ENCODE measurements at places on chromosomes 6 and 20.

- no peak for DNase-seq
Measured at GRCh38 chr6:38262609-38263008, 377.1 kb downstream of the BTBD9 start.

GRCh38 chr6:5674141-5674540, 332.6 kb downstream of the NRN1 start:
- no peak for DNase-seq

- DNase-seq, result no peak
Measured at GRCh38 chr6:35751594-35751993, 14.8 kb downstream of the ARMC12 start.

- no peak for DNase-seq
Measured at GRCh38 chr6:11392778-11393507, 144.6 kb upstream of the TMEM170B start.

DNA sequence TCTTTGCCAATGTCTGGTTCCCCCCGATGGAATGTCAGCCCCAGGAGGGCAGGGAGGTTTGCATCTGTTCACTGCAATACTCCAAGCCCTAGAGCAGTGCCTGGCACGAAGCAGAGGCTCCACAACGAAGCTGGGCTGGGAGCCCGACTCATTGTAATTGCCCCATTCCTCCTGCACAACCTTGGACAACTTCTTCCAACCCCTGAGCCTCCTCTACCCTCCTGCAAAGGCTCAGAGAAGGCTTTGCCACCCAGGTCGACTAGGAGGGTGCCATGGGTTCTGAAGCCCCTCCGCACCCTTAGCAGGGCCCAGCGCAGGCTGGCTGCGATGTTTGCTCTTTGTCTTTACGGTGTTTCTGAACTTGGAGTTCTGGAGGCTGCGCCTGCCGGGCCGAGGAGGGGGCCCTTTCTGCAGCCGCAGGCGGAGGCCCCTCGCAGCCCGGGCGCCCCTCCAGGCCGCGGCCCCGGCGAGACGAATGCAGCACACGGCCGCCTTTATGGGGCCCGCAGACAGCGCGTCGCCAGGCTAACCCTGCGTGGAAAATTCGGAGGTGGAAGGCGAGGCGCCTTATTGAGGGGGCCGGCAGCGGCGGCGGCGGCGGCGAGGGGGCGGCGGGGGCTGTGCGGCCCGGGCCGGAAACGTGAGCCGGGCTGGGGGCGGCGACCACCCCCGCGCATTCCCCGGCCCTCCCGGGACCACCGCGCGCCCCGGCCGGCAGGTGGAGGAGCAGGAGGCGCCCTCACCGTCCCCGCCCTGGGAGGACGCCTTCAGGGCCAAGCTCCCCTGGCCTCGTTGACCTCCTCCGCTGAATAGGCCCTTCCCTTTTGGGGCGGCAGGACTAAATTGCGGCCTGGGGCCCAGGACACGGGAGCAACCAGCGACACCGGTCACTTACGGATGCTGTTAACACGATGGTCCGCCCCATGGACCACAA, 27.0 kb downstream of the SNAI1 start:
- DNase-seq, result no peak

DNA sequence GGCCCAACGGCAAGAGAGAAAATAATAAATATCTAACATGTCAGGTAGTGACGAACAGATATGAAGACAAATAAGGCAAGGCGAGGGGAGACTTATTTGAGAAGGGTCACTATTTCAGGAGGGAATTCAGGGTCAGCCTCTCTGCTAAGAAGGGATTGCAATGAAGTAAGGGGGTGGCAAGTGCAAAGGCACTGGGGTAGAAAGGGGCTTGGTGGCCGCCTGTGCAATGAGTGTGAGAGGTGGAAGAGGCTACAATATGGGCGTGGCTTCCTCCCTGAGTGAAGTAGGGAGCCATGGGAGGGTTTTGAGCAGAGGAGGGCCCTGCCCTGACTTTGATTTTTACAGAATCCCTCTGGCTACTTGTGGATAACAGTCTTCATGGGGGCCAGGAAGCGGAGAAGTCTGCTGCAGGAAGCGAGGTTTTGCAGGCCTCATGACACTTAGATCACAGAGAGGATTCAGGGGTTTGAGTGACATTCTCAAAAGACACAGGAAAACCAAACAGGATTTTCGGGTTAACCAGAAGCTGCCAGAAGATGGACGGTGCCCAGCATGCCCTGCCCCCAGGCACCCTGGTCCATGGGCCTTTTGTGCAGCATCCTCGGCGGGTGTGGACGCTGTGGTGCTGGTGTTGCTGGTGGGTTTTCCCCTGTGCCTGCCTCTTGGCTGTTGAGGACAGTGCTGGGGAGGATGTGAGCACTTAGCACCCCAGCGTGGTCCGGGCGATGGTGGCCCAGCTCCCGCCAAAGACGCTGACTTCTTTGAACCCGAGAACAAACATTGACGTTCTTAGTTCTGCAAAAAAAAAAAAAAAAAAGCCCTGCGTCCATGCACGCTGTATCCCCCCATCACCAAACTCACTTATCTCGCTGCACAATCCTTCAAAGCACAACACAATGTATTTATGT, 124.2 kb upstream of the PTPN1 start:
- DNase-seq, result no peak

DNA sequence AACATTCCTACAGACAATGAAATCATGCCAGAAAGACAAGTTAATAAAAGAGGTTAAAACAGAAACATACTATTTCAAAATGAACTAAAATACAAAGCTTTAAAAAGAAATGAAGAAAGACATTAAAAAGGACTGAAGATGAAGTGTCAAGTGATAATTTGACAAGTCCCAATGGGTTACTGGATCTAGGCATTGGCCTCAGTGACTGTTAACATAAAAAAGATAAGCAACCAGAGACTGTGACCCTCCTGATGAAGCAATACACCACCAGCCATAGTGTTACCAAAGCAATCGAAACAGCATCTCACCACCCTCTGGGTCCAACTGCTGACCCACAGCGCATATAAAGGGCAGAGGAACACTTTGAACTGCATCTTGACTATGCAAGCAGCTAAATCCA, 130.3 kb downstream of the FIG4 start:
- DNase-seq, result no peak

DNA sequence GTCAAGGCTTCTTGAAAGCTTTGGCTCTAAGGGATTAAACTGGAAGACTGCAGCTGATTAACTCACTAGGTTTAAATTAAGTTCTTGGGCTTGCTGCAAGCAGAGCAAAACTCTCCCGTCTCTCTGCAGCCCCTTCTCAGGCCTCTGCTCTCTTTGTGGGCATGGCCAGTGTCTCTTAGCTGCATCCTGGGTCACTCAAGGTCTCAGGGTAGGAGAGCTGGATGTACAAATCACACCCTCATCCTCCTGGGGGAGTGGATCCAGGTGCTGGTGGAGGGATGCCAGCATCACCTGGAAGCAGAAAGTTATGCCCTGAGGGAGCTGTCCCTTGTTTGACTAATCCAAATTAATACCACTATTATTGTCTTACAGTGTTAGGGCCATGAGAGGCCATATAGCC, 35.8 kb downstream of the GCM1 start:
- no peak for DNase-seq

DNA sequence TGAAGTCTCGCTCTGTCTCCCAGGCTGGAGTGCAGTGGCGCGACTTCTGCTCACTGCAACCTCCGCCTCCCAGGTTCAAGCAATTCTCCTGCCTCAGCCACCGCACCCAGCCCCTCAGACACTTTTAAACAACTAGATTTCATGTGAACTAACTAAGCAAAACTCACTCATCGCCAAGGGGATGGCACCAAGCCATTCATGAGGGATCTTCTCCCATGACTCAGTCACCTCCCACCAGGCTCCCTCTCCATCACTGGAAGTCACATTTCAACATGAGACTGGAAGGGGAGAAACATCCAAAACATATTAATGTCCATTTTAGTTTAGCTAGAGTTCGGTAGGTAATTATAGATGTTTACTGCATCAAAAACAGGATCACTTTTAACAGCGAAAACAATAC, 95.9 kb upstream of the PRL start:
- DNase-seq, result no peak

DNA sequence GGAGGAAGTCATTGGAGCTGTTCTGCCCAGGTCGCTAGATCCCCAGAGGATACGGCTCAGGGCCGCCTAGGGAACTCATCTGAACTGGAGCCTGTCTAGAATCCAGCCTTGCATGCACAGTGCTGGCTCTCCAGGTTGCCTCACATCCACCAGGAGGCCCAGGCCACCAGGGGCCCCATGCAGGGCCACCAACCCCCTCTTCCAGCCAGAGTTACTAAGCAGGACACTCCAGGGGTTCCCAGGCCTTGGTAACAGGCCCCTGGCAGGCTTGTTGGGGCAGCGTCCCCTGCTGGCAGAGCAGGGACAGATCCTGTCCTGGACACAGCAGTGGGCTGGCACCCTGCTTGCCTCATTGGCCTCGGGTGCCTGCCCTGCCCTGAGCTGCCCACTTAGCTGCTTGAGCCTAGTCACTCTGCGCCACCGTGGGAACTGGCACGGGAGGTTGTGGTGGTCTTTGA, 35.3 kb downstream of the EFCAB8 start:
- DNase-seq, result no peak

DNA sequence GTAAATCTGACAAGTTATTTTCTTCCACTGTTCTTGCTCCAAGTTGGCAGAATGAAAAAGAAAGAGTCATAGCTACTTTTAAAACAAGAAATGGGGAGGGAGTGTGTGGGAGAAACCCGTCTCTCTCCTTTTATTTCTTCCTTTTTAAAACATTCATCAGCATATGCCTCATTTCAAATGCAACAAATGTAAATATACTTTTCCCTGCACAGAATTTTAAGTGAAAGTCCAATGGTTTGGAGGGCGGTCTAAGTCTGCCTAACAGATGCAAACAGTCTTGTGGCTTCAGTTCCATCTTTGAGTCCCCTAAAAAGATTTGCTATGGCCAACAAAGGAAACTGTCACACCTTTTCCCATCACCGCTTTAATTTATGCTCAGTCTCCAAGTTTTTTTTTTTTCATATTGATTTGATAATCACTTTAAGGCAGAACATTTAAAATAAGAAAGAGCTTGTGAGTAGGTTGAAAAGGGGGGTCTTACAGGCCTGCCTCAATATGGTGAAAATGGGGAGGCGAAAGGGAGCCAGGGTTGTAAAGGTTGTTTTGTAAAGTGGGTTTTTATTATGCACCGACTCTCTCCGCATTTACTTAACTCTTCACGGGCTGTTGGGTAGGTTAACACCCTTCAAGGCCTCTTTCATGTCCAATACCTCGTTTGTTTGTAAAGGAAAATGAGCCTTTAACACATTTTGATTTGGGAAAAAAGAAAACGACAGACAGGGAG, 4.6 kb downstream of the TFAP2D start:
- DNase-seq, result no peak

DNA sequence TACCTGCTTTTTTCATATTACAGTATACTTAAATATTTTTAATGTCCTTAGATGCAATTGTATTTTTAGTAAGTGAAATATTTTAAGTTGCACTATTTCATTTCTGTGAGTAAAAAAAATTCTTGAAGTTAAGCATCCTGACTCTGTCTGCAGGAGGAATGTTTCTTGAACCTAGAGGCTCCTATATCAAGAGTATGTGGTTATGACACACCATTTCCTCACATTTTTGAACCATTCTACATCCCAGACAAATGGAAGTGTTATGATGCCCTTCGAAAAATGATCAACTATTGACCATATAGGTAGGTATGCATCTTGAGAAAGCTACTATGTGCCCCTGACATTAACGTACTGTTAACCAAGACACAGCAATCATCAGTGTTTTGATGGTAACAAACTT, 237.0 kb downstream of the BCKDHB start:
- DNase-seq, result no peak

DNA sequence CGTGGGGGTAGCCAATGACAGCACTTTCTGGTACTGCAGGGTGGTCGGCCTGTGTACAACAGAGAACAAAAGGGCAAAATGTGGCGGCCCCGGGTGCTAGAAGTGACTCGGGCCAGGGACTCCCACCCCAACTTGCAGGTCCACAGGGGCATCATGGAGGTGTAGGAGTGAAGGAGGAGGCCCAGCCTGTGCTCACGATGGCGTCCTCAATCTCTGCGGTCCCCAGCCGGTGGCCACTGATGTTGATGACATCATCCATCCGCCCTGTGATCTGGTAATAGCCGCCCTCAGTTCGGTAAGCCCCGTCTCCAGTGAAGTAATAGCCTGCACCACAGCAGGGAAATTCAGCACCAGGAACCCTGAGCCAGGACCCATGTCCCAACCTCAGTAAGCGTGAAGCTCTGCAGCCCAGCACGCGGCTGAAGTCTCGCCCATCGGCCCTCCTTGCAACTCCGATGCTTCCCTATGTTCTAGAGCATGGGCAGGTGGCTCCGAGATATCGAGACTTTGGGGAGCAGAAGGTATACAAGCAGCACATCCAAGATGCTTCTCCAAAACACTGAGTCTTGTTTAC, 20.2 kb upstream of the APMAP start:
- no peak for DNase-seq

DNA sequence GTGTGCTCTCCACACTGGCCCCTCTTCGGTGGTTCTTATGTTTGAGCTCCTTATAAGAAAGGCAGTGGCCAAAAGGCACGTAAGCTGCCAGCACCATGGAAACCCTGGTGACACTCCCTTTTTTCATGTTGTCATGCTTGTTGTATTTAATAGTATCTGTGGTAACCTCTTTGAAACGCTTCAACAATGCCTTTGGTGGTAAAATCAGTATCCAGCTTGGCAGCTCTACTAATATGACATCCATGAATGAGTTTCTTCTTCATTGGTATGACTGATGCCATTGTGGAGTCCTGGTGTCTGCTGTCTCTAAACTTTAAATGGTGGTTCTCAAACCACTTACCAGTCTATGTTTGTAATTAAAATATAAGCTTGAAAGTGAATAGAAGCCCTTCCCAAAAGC, 10.7 kb upstream of the MYLK2 start:
- DNase-seq, result no peak

DNA sequence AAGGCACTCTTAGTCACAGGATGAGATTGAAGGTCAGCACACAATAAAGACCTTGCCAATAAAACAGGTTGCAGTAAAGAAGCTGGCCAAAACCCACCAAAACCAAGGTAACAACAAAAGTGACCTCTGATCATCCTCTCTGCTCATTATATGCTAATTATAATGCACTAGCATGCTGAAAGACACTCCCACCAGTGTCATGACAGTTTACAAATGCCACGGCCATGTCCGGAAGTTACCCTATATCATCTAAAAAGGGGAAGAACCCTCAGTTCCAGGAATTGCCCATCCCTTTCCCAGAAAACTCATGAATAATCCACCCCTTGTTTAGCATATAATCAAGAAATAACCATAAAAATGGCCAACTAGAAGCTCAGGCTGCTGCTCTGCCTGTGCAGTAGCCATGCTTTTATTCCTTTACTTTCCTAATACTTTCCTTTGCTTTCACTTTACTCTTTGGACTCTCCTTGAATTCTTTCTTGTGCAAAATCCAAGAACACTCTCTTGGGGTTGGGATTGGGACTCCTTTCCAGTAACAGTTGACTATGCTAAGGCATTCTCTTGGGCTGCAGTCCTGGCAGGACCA, 527.3 kb upstream of the MAP3K7 start:
- DNase-seq, result no peak

DNA sequence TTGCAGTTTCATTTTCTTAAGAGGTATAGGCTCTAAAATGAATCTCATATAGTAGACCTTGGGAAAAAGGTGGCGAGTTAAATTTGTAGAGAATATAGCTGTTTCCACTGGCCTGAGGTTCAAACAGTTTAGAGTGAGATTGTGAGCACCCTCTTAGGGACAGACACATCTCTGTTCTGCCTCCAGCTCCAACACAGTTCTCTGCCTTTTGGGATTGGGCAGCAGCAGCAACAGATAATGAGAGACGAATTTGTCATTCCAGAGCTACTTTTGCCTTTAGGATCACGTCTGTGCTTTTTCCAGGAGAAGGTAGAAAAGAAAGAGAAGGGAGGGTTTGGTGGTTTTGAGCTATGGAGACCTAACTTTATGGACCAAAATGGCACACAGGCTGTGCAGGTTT, 289.4 kb downstream of the PRL start:
- DNase-seq, result no peak

GRCh38 chr6:131101911-131102680, 33.2 kb upstream of the AKAP7 start:
- no peak for DNase-seq

All from cortex of kidney (tissue), 1 donor.